AG04450 (cell line): ENCODE measurements at places on chromosomes 12 and 14. TPM values are rescaled to one million over a fixed set of nuclear protein-coding genes. Genes with fewer than 3 reads are reported as not detected.

DNA sequence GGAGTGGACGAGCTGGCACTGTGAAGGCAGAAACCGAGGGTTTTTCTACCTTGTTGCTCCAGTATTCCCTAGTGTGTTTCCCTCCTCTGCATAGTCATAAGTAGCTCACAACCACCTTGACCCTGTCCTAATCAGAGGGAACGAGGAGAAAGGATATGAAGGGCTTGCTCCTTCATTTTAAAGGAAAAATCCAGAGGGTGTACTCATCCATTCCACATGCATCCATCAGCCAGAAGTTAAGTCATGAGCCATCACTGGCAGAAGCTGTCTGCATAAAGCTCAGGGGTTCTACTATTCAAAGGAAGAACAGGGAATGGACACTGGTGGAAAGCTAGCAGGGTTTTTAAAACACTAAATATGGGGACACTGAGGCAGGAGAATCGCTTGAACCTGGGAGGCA is 84.3 kb upstream of the FOXN3 start:
- no peak for DNase-seq

- no peak for DNase-seq
Measured at GRCh38 chr12:21678959-21679358, 21.3 kb upstream of the LDHB start.

DNA sequence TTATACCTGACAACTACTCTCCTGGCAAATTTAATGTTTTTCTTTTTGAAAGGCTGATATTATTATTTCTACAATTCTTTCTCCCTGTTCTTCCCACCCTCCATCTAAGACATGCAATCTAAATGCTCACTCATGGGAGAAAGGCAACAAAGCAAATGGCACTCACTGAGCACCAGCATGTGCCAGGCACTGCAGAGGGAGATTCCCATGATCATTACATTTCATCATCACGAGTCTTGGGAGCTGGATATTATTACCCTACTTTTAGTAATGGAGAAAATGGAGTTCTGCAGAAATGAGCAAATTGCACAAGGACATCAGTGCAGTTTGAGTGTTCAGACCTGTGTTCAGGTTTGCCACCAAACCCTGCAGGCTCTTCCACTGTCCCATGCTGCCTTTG is 27.9 kb downstream of the PPM1H start:
- no peak for DNase-seq

DNA sequence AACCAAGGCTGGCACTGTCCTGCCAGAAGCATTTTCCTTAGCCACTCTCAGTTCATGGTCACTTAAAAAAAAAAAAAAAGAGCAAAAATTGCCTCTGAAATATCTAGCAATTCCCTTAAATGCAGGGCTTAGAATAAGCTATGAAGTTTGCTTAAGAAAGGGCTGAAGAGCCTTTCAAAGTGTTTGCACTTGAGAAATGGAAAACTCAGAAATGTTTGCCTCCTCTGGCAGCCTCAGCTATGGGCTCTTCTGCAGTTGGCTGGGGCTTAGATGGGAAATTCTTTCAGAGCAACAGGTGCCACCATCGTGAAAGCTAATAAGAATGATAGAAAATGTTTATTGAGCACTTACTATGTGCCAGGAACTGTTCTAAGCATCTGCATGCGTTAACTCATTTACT is 48.5 kb upstream of the TSPAN11 start:
- DNase-seq, result no peak

GRCh38 chr12:39931231-39931630 is 174.7 kb downstream of the SLC2A13 start:
- DNase-seq, result no peak

GRCh38 chr14:68487805-68488590 is 304.9 kb downstream of the ZFP36L1 start:
- DNase-seq, result no peak

GRCh38 chr12:25853316-25854095 is 105.0 kb upstream of the RASSF8 start:
- DNase-seq, result no peak

- no peak for DNase-seq
Measured at GRCh38 chr14:36756226-36756625, 94.6 kb downstream of the PAX9 start.

DNA sequence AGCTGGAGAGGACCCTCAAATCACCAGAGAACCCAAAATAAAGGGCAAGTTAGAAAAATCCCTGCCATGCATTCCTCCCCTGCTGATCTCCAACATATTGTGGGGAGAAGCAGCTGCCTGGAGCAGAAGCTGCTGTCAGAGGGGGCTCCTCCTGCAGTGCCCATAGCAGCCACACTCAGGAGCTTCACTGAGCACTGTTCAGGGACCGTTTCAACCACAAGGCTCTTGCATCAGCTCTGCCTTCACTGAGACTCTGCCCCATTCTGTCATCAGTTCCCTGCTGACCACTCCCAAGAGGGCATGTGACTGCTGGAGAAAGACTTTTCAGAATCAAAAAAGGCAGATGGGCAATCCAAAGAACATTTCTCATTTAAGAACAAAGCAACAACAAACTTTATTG is 392.7 kb downstream of the GALC start:
- no peak for DNase-seq

DNA sequence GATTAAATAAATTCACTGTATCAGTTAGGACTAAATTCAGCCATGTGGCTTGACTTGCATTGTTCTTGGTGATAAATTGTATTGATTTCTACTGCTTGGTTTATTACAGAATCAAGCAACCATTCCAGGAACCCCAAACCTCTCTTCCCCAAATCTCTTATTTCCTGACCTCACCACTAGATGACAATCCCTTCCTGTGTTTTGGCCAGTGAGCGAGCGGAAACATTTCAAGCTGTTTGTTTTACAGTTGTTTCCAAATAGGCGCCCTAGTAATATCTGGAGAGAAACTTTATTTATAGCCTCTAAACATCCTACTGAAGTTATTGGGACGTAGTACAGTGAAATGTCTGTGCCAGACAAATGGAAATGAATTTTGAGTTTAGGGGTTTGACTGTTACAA is 161.1 kb downstream of the SNAPC1 start:
- DNase-seq, result peak; percentile 23

DNA sequence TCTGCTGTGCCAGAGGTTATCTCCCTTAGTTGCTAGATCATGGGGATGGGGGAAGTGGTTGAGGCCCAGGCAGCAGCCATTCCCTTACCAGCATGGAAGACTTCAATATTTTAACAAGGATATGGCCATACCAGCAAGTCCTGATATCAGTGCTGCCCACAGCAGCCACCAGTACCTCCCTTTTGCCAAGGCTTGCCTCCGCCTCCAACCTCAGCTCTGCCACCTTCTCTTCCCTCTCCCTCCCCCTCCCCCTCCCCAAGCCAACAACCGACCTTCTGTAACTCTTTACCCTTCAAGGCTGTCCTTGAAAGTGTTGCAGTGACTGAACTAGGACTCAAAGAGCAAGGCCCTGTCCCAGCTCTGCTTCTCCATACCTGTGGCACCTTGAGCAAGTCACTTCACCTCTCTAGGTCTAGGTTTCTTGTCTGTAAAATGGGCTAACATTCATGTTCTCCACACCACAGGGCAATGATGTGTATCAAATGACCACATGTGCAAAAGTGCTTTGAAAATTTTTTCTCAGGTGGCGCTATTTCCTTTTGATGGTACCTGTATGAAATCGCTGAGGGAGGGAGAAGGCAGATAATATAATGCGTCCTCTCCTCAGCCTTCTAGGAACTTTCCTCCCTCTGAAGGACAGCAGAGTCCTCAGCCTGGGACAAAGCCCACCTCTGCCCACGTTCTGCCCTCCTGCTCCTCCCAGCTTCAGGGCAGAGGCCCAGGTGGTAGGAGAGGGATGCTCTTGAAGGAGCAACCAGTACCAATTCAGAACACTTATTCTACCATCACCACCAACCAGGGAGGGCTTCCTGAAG is 14.7 kb downstream of the PLEKHG6 start:
- DNase-seq, result no peak

DNA sequence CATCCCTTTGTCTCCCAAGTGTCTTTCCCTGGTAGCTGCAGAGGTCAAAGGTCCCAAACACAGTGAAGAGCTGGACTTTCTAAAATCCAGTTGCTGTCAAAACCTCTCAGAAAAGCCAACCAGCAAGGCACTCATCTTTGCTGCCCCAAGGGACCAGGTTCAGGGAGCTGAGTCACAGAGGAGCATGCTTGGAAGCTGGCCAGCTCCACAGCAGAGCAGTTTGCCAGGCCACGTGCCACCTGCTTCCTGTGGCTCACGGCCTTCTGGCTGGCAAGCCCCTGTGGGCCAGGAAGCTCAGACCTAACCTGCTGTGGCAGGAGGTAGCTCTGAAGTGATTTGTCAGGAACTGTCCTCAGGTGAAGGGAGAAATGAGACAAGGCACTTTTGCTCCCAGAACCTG is 3.6 kb downstream of the ISCU start:
- DNase-seq, result no peak

GRCh38 chr14:67814821-67815220 is 1.6 kb downstream of the ZFYVE26 start:
- no peak for DNase-seq

GRCh38 chr14:96042248-96042930 is 3.2 kb downstream of the C14orf132 start:
- peak; percentile 52 for DNase-seq

- DNase-seq, result no peak
Measured at GRCh38 chr12:100867639-100868393, 73.2 kb downstream of the ANO4 start.

DNA sequence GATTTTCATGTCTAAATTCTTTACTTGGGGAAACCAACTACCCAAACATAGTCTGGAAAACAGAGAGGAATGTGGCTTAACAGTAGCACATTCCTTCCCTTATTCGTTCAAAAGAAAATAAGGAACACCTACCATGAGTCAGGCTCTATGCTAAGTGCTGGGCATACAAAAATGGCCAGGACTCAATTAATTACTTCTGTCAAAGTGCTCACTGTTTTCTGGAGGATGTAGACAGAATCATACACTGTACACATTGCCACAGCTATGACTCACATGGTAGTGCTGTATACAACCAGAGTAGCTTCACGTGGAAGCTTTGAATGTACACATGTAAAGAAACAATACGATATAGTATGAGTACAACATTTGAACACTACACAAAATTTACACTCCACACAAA is 50.1 kb downstream of the SLC25A21 start:
- DNase-seq, result peak; percentile 61

TRPV4 gene
- 5.2 and 6.8 TPM in 2 replicates for polyA plus RNA-seq

PZP gene
- not detected in 2 replicates for polyA plus RNA-seq

ABHD12B gene
- polyA plus RNA-seq, result 0.32 TPM in 2 replicates

KRT86 gene
- polyA plus RNA-seq, result 0.04 TPM in 1 of 2 replicates, not detected in the other

VRTN gene
- polyA plus RNA-seq, result not detected in 2 replicates

NKX2-1 gene
- polyA plus RNA-seq, result not detected in 2 replicates

AQP5 gene
- polyA plus RNA-seq, result not detected in 2 replicates
